H54 (cell line): ENCODE measurements at places on chromosomes 2 and 18.

DNA sequence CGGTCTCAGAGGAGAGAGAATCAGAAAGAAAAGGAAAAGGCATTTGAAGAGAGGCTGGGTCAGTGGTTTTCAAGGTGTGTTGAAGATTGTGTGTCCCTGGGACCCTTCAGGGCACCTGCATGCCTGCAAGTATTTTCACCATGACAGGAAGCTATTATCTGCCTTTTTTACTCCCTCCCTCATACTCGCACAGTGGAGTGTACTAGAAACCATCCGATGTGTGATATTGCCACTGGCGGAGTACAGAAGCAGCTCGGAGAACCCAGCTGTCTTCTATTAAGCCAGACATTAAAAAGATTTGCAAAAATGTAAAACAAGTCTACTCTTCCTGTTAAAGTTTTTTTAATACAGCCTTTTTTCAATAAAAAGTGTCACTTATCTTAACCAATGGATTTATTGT, 33.7 kb upstream of the RFX8 start:
- no peak for DNase-seq

- no peak for DNase-seq
These were observed 54.5 kb upstream of the ROCK2 start for GRCh38 chr2:11398750-11399437.

DNA sequence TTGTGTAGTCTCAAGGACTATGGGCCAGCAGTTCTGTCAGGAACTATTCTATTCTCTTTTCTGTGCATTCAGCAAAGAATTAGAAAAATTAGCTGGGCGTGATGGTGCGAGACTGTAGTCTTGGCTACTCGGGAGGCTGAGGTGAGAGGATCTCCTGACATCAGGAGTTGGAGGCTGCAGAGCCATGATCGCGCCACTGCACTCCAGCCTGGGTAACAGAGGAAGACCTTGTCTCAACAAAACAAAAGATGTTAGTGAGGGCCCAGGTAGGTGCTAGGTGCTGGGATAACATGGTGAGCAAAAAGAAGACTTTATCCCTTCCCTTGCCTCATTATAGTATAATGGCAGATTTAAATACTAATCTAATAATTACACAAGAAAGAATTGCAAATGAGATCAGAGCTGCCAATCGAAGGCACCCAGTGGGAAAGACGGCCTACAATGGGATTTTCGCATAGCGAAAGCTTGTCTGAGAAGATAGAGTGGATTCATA, 447 bp upstream of the MRPL19 start:
- no peak for DNase-seq

GRCh38 chr2:137348301-137348700, 583.0 kb downstream of the THSD7B start:
- DNase-seq: no peak

GRCh38 chr2:19073522-19073921, 284.9 kb downstream of the OSR1 start:
- DNase-seq: peak; percentile 87

DNA sequence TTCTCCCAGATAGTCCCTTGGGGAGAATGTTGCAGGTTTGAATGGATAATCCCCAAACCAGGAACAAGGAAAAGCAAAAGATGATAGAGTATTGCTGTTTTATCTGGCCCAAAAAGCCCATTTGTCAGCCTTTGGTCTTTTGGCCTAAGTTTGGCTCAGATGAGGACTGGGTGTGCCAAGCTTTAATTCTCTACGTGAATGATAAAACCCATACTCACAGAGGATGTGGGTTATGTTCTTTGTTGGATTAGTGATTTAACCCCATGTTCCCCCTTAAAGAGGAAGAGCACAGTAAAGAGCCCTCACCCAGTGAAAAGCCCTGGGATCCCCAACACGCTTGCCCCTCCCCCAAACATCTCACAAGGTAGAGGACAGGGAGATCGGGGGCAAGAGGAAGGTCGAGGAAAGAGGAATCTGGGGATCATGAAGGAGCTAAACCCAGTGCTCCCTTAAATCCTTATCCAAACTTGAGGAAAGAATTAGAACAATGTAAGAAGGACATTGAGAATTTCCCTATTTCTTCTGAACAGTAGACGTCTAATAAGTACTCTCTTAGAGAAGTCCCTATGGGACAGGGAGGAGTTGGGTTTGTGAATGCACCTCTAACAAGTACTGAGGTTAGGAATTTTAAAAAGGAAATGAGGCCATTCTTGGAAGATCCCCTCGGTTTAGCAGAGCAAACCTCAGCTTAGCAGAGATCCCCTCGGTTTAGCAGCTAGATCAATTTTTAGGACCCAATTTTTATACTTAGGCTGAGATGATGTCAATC, 105.0 kb downstream of the HIBCH start:
- no peak for DNase-seq

DNA sequence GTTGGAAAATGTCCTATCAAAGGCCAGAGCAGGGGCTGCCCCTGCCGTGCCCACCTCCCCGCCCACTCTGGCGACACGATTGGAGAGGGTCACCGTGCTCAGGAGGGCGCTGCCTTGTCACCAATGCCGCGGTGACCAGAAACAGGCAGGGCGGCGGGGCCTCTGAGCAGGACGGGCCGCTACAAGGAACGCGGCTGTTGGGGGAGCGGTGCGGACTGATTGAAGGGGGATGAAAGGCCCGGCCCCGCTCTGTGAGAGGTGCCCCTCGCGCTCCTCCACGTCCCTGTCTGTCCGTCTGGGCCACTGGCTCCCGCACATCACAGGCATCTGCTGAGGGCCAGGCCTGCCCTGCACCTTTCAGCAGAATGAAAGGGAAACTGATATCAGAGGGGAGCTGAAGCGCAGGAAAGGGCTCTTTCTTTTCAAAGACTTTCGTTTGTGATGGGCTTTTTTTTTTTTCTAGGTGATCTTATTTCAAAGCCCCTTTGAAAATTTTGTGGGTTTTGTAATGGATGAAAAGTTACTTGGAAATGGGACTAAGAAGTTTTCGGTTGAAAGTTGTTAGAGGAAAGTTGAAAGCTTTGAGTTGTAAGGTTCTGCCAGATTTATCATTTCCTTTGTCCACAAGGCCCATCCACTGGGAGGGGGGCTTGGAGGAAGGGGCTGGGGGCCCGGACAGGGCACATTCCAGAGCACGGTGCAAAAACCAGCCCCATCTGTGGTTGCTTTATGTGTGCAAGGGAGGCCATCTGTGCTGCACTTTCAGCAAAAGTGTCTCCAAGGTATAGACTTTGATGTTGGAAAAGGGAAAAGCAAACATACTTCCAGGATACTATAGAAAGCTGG, 244.2 kb downstream of the KLHL29 start:
- no peak for DNase-seq

- no peak for DNase-seq
These were observed 43.9 kb upstream of the OTOF start for GRCh38 chr2:26521913-26522180.

- DNase-seq: no peak
These were observed 656.0 kb upstream of the CELF4 start for GRCh38 chr18:38221476-38222100.

DNA sequence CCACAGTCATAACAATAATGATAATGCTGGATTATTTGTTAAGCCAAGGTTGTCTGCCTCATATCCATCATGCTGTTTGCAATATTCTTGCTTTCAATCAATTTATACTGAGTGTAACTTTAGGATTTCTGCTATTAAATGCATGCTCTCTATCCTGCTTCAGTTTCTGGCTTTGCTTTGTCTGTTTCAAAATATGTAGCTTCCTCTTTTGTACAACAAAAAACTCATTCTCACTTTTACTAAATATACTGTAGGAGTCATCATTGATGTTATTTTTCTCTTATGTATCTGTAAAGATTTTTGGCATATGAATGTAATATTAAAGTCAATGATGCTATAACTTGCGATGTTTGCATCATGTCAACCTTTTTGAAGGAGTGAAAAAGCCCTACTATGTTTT, 149.3 kb downstream of the GPD2 start:
- DNase-seq: no peak

DNA sequence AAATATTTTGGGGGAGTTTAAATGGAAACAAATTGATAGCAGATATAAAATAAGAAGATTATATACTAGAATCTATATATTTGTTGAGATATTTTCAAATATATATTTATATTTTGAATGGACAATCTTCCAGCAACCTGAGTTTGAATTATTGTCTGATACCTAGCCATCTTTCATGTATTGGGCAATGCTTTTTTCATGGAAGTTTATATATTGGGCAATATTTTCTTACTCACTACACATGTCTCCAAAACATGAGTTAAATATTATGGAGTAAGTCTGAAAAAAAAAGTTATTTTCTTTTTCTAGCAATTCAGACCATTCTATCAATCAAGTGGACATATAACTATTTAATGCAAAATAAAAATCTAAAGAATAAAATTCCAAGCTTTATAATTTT, 295.2 kb downstream of the NYAP2 start:
- DNase-seq: no peak
